WERI-Rb-1 (cell line): ENCODE measurements at places on chromosomes 6 and 20.
A peak's percentile ranks its signal among the peaks of the same experiment; 100 is the strongest.

DNA sequence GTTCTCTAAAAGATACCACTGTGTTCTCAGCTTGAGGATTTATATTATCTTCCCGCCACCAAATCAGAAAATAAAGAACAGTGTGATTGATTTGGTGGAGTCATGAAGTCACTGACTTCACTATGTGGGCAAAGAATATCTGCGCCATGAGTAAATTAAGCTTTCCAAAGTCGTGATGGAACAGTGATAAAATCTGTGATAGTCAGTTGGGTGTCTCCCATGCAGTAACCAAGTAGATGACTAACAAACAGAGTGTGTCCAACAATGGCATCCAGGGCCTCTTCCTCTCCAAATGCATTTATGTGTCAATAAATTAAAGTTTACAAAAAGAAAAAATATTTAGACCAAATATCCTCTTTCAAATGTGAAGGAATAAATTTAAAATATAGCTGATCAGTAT lies 87.0 kb upstream of the DST start:
- no peak for DNase-seq

GRCh38 chr6:52284131-52284459 lies 447 bp downstream of the MCM3 start:
- DNase-seq, result peak; percentile 86

DNA sequence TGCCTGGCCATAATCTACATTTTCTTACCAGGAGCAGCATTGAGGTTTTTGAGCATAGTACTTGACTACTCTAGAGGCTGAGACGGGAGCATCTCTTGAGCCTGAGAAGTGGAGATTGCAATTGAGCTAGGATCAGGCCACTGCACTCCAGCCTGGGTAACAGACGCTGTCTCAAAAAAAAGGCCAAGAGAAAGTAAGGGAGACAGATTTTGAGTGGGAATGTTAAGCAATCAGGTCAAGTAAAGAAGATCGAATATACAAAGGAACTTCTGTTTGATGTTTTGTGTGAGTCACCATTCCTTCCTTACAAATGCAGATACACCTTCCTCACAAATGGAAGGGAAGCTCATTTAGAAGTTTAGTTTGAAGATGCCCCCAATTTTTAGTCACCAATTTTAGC lies 4.4 kb downstream of the PNRC1 start:
- no peak for DNase-seq

DNA sequence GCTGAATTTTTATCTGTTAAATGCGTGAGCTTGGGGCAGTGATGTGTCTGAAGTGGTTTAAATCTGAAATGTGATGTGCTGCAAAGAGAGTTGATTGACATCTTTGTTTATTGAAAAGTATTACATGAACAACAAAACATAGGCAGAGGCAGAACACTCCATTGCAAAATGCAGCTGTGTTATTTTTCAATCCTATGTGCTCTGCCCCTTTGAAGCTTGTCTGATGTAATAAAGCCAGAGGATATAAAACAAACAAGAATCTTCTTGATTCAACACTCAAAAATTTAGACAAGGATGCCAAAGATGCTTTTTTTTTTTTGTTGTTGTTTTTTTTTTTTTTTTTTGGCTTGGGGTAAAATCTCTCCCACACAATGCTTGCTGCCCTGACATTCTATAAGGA lies 482.4 kb upstream of the MMS22L start:
- DNase-seq, result no peak

- DNase-seq, result no peak
Observed at GRCh38 chr20:15673206-15673605, 900.0 kb downstream of the KIF16B start.

- peak; percentile 13 for DNase-seq
Observed at GRCh38 chr6:155530219-155530834, 74.7 kb upstream of the NOX3 start.

GRCh38 chr20:41276317-41276751 lies 41.2 kb downstream of the ZHX3 start:
- DNase-seq, result no peak

DNA sequence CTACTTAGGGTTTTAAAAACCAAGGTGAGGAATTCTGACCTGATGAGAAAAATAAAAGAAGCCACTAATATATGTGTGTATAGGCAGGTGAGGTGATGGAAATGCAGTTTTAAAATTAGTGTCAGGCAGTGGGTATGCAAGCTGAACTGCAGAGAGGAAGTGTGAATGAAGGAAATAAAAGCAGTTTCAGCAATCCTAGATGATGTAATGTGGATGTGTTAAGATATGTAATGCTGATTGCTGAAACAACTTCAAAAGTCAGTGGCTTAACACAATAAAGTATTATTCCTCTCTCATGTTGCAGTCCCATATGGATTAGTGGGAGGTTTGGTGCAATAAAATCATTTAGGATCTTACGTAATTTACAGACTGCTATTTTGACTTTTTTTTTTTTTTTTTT lies 119.9 kb upstream of the ASCC3 start:
- no peak for DNase-seq

GRCh38 chr20:57802765-57803507 lies 93.1 kb upstream of the PMEPA1 start:
- no peak for DNase-seq

GRCh38 chr20:36155991-36156390 lies 1.5 kb downstream of the EPB41L1 start:
- DNase-seq, result no peak

- no peak for DNase-seq
Observed at GRCh38 chr6:167573461-167574215, 248.8 kb downstream of the TTLL2 start.

DNA sequence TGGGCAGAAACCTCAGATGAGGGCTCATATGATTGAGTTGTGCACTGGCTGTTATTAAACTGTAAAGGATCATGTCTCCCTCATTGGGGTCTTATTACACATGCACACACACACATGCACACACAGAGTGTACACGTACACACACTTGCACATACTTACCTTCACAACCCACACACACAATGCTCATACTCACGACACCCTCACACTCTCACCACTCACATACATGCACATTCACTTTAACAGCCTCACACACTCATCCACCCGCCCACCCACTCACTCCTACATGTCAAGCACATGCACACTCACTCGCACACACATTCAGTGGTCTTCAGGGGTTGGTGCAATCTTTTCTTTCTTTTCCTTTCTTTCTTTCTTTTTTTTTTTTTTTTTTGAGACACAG lies 5.4 kb downstream of the CSTL1 start:
- DNase-seq, result no peak

DNA sequence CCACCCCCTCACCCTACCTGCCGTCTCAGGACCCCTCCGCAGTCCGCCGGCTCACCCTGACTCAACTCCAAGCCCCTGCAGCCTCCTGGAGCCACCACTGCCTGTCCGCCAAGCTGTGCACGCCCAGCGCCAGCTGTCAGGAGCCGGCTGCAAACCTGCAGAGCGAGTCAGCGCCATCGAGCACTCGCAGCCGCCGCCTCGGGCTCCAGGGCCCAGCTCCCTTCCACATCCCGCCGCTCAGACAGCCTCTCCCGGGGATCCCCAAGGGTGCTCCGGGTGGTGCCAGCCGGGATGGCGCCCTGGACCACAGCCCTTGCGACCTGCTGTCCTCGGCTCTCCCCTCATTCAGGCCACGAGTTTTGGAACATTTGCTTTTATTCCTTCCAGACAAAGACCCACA lies 4.3 kb downstream of the TNNC2 start:
- peak; percentile 29 for DNase-seq

GRCh38 chr20:58810116-58810878 lies 40.4 kb downstream of the GNAS-AS1 start:
- no peak for DNase-seq

DNA sequence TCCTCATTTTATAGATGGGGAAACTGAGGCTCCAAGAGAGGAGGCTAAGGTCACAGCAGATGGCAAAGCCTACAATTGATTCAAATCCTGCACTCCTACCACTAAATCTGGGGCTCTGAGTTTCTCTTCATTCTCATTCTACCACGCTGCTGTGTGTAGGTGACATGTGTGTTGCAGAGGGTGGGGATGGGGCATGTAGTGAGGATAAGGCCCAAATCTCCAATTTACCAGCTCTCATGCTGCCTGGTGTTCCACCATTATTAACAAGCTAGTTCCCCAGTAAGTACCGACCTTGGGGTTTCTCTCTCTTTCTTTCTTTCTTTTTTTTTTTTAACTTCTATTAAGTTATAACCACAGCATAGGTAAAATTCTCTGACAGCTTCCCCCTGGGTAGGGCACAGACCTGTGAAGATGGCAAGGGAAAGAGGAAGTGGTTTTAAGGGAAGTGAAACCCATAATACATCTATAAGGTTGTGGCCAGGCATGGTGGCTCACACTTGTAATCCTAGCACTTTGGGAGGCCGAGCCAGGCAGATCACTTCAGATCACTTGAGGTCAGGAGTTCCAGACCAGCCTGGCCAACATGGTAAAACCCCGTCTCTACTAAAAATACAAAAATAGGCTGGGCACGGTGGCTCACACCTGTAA lies 13.0 kb upstream of the MATN4 start:
- no peak for DNase-seq

- DNase-seq, result no peak
Observed at GRCh38 chr6:96164802-96165201, 149.0 kb downstream of the FUT9 start.

DNA sequence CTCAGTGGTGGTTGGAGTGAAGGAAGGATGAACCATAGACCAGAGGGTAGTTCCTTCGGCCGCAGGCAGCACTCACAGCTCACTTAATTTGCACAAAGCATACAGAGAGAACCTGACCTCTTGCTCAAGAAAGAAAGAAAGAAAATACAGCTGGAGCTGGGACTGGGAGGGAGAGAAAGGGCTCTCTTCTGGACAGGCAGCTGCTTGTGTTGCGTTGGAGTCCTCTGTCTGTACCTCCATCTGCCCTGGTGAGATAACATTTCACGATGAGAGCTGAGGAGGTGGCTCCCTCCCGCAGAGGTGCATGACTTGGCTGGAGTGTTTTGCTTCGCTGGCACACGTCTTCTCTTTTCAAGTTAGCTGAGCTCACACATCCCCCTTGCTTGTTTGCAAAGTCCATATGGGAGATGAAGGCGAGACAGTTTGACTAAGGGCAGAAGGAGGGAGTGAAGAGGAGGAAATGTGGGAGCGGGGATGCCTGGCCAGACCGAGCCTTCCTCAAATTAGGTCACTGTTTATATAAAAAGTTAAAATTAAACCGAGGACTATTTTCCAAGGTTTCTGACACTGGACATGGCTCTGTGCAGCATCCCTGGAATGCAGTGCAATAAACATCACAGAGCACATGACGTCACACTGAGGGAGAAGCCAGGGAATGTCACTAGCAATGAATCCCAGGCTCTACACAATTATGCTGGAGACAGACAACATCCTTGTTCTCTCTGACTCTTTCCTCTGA lies 359.4 kb downstream of the CD83 start:
- no peak for DNase-seq

GRCh38 chr6:54588176-54588575 lies 258.4 kb upstream of the FAM83B start:
- DNase-seq, result no peak

GRCh38 chr6:143034689-143035334 lies 25.9 kb upstream of the AIG1 start:
- no peak for DNase-seq

GRCh38 chr6:170440437-170440836 lies 112.7 kb downstream of the PSMB1 start:
- DNase-seq, result no peak

GRCh38 chr20:15039088-15039752 lies 701.8 kb upstream of the FLRT3 start:
- DNase-seq, result no peak

DNA sequence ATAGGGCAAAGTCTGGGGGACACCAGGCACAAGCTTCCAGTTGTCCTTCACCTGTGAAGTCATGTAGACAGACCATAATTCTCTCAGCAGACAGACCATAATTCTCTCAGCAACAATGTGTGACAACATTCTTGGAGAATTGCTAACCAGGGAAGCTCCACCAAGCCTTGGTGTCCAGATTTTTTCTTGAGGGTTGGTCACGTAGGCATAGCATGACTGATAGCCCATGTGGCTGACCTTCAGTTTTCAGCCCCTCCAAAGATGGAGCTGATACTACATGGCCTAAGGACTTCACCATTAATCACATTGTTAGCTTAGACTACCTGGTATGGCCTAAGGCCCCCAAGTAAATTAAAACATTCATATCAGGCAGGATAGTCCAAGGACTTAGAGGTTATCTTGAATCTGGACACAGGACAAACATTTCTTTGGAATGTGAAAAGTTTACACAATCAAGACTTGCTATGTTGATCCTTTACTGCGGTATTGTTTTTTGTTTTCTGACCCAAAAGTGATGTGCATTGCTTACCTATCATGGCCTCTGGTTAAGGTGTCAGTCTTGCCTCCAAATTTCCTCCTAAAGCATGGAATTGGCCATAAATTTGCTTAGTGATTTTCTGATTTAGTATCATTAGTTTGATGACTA lies 76.9 kb downstream of the CEP57L1 start:
- DNase-seq, result no peak

DNA sequence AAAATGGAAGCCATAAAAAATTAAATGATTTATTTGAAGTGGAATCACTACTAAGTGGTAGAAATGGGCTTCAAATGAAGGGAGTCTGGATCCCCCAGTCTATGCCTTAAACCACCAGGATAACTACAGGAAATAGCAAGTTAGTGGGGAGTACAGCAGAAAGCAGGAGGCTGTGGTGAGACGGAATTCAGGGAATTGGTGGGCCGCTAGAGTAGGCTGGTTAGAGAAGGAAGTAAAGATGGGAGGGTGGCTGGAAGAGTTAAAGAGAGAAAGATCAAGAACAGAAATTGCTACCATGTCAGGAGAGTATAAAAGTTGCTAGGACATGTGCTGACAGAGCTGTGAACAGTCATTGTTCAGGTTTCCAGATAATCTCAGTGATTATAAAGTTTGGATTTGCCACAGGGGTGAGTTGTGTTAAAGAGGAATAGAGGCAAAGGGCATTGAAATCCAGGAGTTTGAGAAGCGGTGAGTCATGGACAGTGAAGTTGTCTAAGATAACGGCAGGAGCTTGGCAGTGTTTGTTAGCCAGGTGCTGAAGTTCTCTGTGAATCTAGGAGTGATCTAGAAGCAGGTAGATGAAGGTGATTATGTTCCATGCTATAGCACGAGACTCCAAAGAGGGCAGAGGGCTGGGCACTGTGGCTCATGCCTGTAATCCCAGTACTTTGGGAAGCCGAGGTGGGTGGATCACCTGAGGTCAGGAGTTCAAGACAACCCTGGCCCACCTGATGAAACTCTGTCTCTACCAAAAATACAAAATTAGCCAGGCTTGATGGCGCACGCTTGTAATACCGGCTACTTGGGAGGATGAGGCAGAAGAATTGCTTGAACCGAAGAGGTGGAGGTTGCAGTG lies 13.7 kb upstream of the HINT3 start:
- no peak for DNase-seq

GRCh38 chr6:32995448-32995847 lies 13.9 kb downstream of the HLA-DOA start:
- DNase-seq, result no peak

DNA sequence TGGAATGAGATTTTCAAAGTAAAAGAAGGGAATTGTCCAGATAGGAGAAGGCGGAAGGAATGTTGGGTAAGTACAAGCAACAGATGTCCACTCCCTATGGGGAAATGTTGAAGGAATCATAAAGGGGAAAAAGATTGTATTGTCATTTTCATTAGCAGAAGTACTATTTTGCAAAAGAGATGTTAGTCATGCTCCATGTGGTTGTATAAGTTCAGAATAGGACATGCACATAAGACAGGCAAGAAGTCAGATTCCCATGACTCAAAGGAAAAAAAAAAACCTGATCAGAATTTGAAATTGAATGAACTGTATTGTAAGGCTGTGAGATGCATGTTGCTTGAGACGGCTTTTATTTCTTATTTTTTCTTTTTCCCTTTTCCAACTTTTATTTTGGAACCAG lies 36.8 kb downstream of the GRM1 start:
- DNase-seq, result no peak
